ENCODE measurements at places on chromosomes 7 and 10.
A peak's percentile ranks its signal among the peaks of the same experiment; 100 is the strongest.

GRCh38 chr10:101708073-101708472, 13.1 kb upstream of the FBXW4 start:
- no peak for DNase-seq

DNA sequence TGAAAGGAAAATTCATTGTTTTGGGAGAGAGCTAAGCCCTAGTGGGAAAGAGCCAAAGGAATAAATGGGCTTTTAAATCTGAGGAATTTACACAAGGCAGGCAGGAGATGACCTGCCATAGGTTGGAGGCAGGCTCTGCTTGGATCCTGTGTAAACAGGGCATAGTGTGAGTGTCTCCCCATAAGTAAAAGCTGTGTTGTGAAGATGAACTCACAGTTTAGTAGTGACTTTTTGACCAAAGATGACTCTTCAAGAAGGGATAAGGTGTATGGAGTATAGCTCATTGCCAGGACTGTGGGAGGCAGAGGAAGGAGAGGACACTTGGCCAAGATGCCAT, 63.2 kb downstream of the KAT6B start:
- no peak for DNase-seq

- no peak for DNase-seq
Measured at GRCh38 chr7:133827707-133828623, 299.2 kb upstream of the LRGUK start.

DNA sequence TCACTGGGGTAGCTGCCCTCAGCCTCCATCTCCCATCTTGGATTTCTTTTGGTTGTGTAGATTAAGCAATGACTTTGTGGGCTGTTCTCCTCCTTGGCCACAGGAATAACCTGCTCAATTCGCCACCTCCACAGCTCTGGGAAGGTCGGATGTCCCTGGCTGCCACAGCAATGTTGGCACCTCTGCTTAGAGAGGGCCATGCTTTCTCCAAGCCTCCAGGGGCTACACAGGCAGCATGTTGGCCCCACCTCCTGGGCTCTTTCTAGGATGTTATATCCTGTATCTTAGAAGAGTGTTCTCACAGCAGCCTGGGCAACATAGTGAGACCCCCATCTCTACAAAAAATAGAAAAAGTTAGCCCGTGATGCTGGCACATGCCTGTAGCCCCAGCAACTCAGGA, 35.4 kb upstream of the FXYD4 start:
- DNase-seq = no peak

DNA sequence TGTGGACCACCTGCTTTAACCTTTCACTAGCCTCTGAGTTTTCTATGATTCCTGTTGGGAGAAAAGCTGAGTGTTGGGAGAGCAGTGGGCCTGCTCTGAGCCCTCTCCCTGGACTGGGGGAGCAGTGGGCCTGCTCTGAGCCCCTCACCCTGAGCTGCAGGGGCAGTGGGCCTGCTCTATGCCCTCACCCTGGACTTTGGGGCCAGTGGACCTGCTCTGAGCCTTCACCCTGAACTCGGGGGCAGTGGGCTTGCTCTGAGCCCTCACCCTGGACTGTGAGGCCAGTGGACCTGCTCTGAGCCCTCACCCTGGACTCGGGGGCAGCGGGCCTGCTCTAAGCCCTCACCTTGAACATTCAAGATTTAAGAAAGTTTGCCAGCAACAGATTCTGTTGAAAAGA, 33.4 kb downstream of the AGAP6 start:
- no peak for DNase-seq

- DNase-seq = no peak
Measured at GRCh38 chr7:81810476-81811155, 40.8 kb upstream of the HGF start.

GRCh38 chr10:122675278-122675677, 24.4 kb downstream of the C10orf120 start:
- no peak for DNase-seq

DNA sequence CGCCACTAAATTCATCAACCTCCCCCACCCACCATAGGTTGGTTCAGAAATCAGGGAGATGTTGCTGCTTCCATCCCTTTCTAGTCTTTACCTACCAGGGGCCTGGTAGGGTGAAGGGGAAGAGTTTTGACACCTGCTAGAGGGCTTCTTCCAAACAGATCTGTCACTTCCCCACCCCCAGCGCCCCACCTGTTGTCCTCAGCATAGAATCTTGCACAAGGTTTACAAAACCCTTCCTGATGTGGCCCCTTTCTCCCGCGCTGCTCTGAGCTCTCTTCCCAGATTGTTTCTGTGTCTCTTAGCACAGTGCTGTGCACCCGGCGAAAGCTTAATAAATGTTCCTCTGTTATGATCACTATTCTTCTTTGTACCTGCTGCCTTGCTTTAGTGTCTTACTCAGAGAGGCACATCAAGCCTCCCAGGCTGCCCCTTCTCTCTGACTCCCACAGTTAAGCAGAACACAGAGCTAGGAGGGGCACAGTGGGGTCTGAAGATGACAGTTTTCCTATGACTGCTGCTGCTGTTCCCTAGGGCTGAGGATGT, 11.2 kb upstream of the C10orf95 start:
- DNase-seq = no peak

DNA sequence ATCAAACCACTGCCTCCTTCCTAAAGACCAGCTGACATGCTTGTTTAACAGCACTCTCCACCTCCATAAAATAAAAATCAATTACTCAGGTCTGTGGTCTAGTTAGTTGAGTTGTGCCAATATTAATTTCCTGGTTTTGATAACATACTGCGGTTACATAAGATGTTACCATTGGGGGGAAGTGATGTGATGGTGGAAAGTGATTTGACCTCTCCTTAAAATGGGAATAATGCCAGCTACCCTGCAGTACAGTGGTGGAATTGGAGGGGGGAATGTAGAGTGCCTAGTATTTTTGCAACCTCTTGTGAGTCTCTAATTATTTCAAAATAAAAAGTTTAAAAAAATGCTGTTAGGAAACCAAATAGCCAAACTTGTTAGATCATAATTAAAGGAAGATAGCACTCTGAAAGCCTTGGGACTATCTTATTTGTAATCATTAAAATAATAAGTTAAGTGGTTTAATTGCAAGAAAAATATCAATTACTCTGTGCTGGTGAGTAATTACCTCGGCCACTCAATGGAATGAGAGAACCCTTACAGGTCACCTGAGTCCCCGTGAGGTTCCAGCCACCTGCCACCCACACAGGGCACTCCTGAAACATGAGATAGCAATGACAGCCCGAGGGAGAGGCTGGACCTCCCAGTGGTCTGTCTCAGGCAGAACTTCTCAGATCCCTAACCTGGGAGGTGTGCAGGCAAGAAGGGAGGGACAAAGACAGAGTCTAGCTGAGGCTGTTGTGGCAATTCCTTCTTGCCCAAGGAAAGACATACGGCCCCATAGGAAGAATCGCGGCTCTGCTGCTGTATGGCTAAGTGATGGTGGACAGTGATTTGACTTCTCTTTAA, 94.1 kb downstream of the SH3PXD2A start:
- no peak for DNase-seq

DNA sequence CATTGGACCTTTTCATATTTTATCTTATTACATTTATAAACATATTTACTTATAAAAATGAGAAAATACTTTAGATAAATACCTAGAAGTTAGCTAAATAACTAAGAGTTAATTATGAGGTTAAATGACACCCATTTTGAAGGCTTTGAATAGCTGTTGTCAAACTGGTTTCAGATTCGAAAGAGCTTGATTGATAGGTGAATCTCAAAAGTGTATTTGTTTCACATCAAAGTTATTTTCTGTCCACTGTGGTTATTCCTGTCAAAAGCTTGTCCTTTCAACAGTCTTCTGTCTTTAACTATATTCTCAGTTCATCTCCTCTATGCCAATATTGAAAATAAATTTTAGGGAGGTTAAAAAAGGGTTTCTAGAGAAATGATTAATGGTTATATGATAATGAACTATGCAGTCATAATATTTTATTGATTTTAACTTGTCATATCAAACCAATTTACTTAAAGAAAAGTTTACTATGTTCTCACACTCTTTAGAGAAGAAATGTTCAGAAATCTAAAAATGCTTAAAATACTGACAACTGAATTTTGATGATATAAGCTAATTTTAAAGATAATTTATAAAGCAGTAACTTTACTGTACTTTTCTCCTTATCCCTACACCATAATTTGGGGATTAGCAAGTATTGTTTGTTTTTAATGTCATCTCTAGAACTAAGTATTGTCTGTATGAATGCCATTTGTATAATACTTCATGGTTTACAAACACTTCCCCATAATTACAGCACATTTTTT, 72.0 kb upstream of the FOXP2 start:
- DNase-seq = no peak

GRCh38 chr7:47882635-47883034, 65.6 kb downstream of the PKD1L1 start:
- no peak for DNase-seq

GRCh38 chr10:79072041-79072441, 3.3 kb downstream of the ZMIZ1 start:
- DNase-seq = no peak

- no peak for DNase-seq
Measured at GRCh38 chr10:47379445-47379785, 4.7 kb downstream of the ZNF488 start.

- DNase-seq = no peak
Measured at GRCh38 chr7:51128545-51129435, 187.8 kb downstream of the COBL start.

GRCh38 chr10:100872034-100872791, 40.5 kb upstream of the SLF2 start:
- peak; percentile 72 for DNase-seq

DNA sequence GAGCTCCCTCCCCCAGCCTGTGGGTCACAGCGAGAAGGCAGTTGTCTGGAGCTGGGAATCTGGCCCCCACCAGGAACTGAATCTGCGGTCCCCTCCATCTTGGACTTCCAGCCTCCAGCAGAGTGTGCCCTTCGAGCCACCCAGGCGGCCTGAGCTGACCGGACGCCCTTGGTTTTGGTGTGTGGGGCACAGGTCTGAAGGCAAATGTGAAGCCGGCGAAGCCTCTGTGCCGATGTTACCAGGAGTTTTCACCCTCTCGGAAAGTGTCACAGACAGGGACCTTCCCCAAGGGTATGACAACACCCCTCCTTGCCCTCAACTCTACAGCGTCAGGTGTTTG, 109.1 kb downstream of the DNAJB6 start:
- no peak for DNase-seq

- DNase-seq = no peak
Measured at GRCh38 chr10:79392506-79393176, 45.4 kb downstream of the PPIF start.

GRCh38 chr10:8967061-8967460, 912.6 kb downstream of the GATA3 start:
- no peak for DNase-seq

DNA sequence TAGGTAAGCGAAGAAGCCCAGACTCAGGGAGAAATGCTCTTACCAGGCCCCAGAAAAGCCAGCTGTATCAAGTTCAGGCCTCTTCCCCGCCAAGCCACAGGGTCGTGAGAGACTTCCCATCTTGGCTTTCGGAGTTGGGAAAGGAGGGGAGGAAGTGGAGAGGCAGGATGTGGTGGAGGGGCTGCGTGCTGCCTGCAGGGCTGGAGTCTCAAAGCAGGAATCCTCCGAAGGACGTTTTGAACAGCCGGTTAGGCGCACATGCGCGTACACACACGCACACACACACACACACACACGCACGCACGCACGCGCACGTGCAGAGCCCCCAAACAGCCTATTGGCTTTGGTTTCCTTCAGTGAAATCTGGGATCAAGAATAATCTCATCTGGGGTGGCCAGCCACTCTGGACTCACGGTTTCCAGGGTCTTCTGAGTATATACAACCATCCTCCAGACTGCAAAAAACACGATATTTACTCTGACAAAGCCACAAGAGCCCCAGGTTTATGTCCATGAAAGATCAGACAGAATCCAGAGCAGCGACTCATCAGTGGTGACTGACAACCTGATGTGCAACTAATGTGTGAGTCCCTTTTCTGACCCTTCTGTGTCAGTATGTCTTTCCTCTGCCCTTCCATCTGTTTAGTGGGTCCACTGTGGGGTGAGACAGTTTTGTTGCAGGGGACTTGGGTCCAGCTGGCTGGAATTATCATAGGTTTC, 115.0 kb upstream of the ZNF438 start:
- peak; percentile 87 for DNase-seq

GRCh38 chr10:14612873-14613587, 161.7 kb downstream of the FAM107B start:
- DNase-seq = no peak

DNA sequence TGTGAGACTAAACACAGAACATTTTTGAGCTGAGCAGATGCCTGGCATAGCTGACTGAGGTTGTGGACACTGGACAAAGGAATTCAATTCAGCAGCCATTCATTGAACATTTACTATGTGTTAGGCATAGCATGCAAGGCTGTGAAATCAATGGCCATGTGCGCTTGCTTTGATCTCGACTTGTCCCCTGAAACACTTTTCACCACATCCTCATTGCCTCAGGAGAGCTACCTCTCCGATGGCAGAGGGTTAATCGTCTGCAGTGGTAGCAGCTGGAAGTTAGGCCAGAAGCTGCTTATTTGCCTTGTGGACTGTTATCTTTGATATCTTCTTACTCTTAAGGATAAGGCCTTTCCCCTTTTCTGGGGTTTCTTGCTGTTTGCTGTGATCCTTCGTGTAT, 297.8 kb downstream of the AUTS2 start:
- DNase-seq = no peak

- no peak for DNase-seq
Measured at GRCh38 chr10:42998481-42999384, 78.1 kb upstream of the RET start.

All from fibroblast of skin of scalp (primary cell).